ENCODE measurements at places on chromosomes 3 and 15. TPM values are rescaled to one million over a fixed set of nuclear protein-coding genes. Genes with fewer than 3 reads are reported as not detected.

DNA sequence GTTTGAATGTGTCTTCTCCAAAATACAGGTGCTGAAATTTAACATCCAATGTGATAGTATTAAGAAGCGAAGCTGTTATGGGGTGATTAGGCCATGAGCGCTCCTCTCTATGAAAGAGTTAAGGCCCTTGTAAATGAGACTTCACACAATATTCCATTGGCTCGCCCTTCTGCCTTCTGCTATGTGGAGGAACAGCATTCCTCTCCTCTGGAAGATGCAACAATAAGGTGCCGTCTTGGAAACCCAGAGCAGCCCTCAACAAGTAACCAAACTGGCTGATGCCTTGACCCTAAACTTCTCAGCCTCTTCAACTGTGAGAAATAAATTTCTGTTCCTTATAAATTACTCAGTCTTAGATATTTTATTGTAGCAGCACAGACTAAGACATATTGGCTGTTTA, 874.6 kb downstream of the ROBO1 start:
- no peak overlapping the region for H3K27ac ChIP-seq
- H3K36me3 ChIP-seq = no peaks in the 10 kb centered on the region
- H3K4me1 ChIP-seq = no peaks in the 10 kb centered on the region
- H3K4me3 ChIP-seq = no peak overlapping the region

DNA sequence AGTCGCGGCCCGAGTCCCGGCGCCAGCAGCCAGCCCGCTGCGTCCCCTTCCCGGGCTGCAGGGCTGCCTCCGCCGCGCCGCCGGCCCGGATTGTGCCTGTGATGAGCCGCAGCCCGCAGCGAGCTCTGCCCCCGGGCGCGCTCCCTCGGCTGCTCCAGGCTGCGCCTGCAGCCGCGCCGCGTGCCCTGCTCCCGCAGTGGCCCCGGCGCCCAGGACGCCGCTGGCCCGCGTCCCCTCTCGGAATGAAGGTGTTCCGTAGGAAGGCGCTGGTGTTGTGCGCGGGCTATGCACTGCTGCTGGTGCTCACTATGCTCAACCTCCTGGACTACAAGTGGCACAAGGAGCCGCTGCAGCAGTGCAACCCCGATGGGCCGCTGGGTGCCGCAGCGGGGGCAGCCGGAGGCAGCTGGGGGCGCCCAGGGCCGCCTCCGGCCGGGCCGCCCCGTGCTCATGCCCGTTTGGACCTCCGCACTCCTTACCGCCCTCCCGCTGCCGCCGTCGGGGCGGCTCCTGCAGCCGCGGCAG, 1.2 kb downstream of the CHST2 start:
- no peaks in the 10 kb centered on the region for H3K4me1 ChIP-seq
- peaks cover 17% of the 10 kb centered on the region for H3K27me3 ChIP-seq
- H3K27ac ChIP-seq = no peak overlapping the region

GRCh38 chr15:33729653-33730052, 238.6 kb upstream of the CHRM5 start:
- H3K27ac ChIP-seq = no peak overlapping the region
- no peak overlapping the region for H3K4me3 ChIP-seq
- no peak for DNase-seq
- H3K27me3 ChIP-seq = no peaks in the 10 kb centered on the region
- no peaks in the 10 kb centered on the region for H3K36me3 ChIP-seq

- no peak overlapping the region for H3K4me3 ChIP-seq
- no peaks in the 10 kb centered on the region for H3K27me3 ChIP-seq
- no peaks in the 10 kb centered on the region for H3K36me3 ChIP-seq
- no peak for DNase-seq
Measured at GRCh38 chr3:197305854-197306253, 7.4 kb upstream of the DLG1 start.

- H3K4me1 ChIP-seq = no peaks in the 10 kb centered on the region
- DNase-seq = no peak
- no peaks in the 10 kb centered on the region for H3K36me3 ChIP-seq
- no peaks in the 10 kb centered on the region for H3K27me3 ChIP-seq
- H3K27ac ChIP-seq = no peak overlapping the region
- H3K4me3 ChIP-seq = no peak overlapping the region
Measured at GRCh38 chr3:196609805-196610515, 29.5 kb upstream of the NRROS start.

Gene PLA2G4F
- total RNA-seq = 0.11 TPM

Gene CCR5
- 0.30 TPM for total RNA-seq

Gene SUMF1
- total RNA-seq = 39.6 TPM

Gene COMMD2
- 48.3 TPM for total RNA-seq

Measured in adrenal gland (tissue), 19 donors.